ENCODE measurements at places on chromosomes 4 and X.

GRCh38 chr4:158796370-158797140 is 27.7 kb downstream of the FNIP2 start:
- DNase-seq = no peak

GRCh38 chr4:169033660-169034059 is 23.6 kb upstream of the CBR4 start:
- no peak for DNase-seq

DNA sequence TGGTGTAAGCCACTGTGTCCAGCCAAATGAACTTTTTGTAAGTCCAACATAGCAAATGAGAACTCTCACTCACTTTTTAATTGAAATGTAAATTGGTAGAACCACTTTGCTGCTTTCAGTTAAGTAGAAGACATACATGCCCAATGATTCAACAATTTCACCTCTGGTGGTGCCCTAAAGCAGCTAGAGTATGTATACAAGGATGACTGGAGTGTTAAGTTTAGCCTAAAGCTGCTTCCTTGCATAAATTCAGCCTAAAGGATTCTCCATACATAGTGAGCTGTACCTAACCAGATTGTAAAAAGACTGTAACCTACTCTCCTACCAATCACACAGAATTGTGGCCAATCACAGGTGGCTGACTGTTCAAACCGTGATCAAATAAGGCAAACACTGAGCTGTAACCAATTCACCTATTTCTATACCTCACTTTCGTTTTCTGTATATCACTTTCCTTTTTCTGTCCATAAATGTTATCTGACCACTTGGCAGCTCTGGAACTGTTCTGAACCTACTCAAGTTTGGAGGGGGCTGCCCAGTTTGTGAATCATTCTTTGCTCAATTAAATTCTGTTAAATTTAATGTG is 39.9 kb downstream of the PDS5A start:
- DNase-seq = no peak

DNA sequence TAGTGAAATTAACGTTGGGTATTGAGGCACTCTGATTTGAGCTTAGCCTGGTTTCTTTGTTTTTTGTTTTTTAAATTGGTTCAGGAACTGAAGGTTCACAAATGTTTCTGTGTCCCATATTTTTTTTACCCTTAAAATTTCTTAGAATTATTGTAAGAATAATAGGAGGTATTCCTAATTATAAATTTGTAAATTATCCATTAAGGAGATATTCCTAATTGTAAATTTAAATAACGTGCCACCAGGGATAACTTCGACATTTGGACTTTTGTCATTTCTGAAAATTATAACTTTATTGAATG is 1.2 kb downstream of the WWC2 start:
- DNase-seq = no peak

- DNase-seq = no peak
These were observed 31.7 kb upstream of the APLN start for GRCh38 chrX:129686422-129686948.

- DNase-seq = no peak
These were observed 36.0 kb downstream of the CDKL5 start for GRCh38 chrX:18461431-18461830.

DNA sequence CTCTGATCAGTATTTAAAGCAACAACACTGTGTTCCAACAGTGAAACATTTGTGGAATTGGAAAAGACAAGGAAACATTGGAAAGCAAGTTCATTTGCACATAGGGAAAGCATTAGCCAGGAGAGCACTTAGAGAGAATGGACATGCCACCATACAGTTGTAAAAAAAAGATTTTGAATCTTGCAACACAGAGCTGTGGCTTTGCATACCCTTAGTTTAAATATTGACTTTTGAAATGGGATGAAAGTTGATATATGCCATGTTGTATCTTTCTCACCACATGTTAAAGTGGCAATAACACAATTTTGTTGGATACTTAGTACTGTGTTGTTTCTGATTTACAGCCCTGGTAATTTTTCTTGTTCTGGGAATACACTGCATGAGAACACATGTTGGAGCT is 208.1 kb downstream of the BMPR1B start:
- no peak for DNase-seq

- DNase-seq = no peak
These were observed 28.7 kb downstream of the CC2D2A start for GRCh38 chr4:15498356-15498755.

DNA sequence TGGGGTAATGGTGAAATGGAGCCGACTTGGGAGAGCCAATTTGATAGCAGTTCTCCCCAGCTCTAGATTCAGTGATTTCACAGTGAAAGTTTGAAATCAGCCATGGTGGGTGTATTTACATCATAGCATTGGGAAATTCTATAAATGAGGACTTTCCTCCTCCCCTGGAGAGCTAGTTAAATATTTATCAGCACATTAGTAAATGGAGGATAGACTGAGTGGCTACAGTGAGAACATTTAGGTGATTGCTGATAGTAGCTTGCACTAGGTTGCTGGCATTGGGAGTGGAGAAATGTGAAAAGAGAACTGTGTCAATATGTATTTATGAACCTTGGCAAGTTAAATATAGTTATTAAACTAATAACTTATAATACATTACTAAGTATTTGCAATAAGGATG is 347.3 kb downstream of the CCSER1 start:
- DNase-seq = no peak

Data from activated CD4-positive, CD25-positive, alpha-beta regulatory T cell treated with anti-CD3 and anti-CD28 coated beads, Interleukin-2, amount 50 U/mL, for 72 hours (primary cell).